Stimulated activated CD4-positive, alpha-beta T cell treated with anti-CD3 and anti-CD28 coated beads, Interleukin-1b, Interleukin-23, amount 100 ng/mL, for 1 hour (primary cell): ENCODE measurements at places on chromosomes 7 and 10.

DNA sequence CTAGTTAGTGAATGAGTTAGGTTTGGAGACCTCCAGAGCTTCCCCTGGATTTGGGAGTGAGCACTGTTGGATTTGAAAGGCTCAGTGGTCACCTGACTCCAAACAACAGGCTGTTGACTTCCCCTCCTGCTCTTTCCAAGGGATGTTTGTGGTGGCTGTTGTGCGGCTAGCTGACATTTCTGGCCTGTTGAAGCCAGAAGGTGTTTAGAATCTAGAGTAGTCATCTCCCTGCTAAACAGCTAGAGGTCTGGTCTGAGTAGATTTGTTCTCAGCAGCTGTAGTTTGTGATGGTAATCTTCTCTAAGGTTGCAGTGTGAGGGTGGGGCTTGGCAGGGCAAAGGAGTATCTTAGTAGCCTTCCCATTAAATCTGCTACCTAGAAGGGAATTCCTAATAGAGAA, 30.1 kb downstream of the BPGM start:
- DNase-seq: no peak

DNA sequence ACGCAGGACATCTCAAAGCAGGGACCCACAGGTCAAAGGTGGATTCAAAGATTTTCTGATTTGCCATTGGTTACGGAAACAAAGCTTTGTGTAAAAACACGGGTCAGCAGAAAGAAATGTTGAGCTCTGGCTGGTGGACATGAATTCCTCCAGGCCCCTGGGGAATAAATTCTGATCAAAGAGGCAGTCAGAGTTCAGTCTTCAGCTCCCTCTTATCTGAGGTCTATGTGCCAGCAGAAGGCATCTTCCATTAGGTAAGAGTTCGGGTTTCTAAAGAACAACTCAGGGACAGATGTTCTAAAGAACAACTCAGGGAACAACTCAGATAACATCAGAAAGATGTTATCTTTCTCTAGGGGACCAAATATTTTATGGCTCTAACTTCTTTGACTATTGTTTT, 64.9 kb upstream of the PALS2 start:
- no peak for DNase-seq

- DNase-seq: no peak
Measured at GRCh38 chr7:80552031-80552694, 40.3 kb upstream of the GNAT3 start.

DNA sequence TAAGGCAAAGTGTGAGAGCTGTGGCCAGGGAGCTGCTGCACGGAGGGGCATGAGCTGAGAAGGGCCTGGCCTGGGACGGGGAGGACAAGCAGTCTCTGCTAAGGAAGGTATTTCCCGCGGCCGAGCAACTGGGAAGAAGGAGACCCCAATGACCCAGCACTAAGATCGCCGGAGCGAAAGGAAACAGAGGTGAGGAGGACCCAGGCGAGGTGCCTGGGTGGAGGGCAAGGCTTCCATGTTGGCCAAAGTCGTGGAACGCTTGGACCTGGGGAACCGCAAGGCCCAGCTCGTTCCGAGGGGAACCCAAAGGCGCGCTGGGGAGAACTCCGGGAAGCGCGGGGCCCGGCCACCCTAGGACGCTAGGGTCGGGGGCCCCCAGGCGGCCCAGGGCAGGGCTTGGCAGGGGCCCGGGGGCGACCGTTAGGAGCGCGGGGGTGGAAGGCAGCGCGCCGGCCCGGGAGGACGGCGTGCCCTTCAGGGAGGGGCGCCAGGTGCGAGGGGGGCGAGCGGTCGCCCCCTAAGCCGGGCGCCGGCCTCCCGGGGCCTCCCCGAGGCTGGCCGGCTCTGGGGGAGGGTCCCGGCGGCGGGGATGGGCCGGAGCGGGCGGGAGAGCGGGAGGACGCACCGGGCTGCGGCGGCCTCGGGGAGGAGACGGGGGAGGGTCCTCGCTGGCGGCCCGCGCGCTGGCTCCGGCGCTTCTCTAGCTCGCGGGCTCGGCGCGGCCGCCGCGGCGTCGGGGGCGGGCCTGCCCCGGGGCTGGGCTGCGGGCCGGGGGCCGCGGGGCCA, 545 bp downstream of the GIGYF1 start:
- no peak for DNase-seq

DNA sequence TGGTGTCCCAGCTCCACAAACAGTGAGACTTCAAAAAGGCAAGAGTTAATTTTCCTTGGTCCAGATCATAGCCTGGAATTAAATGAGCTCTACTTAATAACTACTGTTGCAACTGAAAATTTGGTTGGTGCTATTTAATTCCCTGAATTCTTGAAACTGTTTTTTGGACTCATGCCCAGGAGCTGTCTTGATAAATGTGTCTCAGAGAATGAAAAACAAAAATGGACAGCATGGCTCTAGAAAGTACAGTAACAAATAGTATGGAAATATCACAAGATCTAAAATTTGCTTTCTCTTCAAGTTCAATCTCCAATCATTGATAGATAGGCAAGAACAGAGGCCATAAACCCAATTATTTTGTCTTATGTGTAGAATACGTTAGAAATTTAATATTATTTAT, 42.5 kb downstream of the CCDC71L start:
- no peak for DNase-seq

- no peak for DNase-seq
Measured at GRCh38 chr7:23472046-23472445, 1.8 kb upstream of the IGF2BP3 start.

DNA sequence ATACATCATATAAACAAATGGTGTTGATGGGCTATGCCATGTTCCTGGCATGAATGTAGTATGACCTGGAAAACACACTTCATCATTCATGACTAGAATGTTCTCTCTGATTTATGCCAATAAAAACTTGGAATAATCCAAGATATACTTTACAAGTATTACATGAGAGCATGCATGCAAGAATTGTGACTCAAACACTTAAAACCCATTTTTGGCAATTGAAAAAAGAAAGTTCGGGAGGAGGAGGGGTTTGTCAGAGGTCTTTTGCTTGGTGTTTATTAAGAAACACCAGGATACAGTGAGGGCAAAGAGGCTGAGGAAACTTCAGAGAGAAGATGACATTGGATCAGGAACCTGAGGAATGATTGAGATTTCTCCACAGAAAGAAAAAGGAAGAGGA, 10.2 kb upstream of the CUL1 start:
- no peak for DNase-seq

- no peak for DNase-seq
Measured at GRCh38 chr7:105748701-105749100, 127.7 kb downstream of the ATXN7L1 start.

DNA sequence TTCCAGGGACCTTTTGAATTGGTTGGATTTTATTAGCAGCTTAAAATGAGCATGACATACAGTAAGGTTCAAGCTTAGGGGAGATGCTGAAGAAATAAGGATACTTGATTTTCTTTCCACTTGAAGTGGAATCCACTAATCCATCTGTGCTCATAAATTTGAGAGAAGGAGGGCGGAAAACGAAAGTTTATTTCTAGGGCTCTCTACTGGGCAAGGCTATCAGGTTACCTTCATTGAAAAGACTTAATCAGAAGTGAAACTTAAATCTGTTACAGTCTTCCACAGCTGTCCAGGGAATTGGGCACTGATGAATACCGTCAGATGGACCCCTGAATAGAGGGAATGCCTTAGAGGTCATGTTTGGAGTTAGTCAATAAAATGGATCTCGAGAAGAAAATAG, 21.8 kb downstream of the AUTS2 start:
- DNase-seq: no peak

- no peak for DNase-seq
Measured at GRCh38 chr7:114109721-114110120, 190.9 kb upstream of the PPP1R3A start.

DNA sequence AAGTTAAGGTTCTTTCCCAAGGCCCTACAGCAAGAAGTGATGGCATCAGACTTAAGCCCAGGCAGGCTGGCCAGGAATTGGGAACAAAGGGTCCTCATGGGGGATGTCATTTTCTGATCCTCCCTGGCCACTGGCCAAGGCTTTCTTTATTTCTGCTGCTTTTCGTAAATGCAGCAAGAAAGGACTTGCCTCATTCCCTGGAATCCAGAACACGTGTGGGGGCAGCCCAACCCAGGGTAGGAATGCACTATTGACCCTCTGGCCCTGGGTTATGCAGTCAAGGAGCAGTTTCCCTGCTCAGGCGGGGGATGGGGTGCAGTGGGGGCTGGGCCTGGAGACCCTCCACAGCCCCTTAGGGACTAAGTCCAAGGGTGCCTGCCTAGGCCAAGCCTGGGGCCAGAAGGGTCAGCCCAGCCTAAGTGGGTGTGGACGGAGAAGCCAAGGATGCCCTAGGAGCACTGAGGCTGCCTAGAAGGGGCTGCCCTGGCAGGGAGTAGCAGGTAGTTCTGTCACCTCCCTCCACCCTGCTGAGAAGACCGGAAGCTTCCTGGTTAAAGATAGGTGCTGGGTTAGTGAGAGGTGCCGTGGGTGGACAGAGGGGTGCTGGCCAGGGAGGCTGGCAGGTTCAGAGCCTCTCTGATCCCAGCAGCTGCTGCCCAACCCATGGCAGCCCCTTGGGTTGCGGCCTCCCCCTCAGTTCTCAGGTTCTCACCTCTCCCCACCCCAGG, 179.2 kb downstream of the SH3PXD2A start:
- no peak for DNase-seq

- DNase-seq: no peak
Measured at GRCh38 chr7:155377838-155378579, 79.9 kb upstream of the EN2 start.

DNA sequence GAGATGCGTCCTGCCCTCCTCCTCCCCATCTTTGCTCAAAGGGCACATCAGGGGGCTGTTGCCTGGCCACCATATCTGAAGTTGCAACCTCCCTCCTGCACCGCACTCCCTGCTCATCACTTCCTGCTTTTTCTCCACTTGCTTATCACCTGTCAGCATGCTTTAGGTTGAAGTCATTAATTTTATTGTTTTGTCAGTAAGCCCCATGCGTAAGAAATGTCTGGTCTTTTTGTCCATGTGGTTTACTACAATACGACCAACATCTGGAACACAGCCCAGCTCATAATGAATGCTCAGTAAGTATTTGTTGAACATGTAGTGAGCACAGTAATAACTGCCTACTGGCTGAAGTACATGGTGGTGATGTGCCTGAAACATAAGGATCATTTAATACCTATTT, 71.6 kb upstream of the GJD4 start:
- DNase-seq: no peak

- no peak for DNase-seq
Measured at GRCh38 chr7:80916770-80917741, 1.8 kb downstream of the SEMA3C start.

GRCh38 chr10:689121-689451, 382 bp downstream of the DIP2C start:
- DNase-seq: no peak

DNA sequence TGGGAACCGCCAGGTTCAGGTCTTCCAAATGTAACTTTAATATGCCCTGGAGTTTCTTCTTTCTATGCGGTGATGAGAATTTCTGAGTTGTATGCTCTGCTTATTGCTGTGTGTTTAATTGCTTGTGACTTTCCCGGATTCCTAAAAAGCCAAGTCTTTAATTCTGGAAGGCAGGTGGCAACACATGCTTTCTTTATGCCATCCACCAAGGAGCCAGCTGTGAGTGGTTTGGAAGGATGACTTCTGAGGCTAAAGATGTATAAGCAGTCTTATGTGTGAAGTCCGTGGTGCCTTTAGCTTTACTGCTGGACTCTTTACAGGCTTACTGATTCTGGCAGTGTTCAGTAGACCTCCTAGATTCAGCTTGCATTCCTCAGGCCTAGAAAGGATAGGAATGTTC, 3.1 kb downstream of the SDK1 start:
- no peak for DNase-seq

- DNase-seq: no peak
Measured at GRCh38 chr7:5343884-5344283, 61.1 kb downstream of the SLC29A4 start.

DNA sequence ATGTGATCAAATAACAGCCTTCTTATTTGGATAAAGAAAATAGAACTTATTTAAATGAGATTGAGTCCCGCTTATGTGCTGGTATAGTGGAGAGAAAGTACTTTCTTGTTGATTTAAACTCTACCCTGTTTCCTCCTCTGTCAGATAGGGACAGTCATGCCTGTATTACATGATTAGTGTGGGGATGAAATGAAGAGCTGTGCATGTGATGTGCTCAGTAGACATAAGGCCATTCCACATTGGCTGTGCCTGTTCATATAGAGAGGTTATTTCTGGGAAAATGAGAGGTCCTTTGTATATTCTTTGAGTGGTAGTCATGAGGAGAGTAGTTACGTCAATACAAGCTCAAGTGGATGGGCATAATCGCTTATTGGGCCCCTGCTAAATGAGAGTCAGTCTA, 5.7 kb downstream of the MTURN start:
- no peak for DNase-seq

GRCh38 chr7:2819161-2819953, 24.8 kb downstream of the GNA12 start:
- no peak for DNase-seq

- DNase-seq: no peak
Measured at GRCh38 chr7:14073543-14073942, 84.1 kb upstream of the ETV1 start.

DNA sequence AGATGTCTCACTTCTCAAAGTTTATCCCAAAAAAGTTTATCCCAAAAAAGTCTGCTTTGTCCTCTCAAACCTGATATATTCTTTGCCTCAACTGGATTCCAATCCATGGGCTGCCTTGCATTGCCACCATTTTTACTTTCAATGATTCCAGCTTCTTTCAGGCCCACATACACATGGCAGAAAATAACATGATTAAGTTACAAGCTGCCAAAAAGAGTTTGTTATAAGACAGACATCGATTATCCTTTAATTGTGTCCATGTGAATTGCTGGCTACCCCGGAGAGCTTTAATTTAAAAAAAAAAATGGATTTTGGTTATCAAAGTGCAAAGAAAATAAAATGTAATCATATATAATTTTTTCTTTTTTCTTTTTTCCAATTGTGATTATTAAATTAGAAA, 819.6 kb upstream of the SORCS1 start:
- no peak for DNase-seq

- no peak for DNase-seq
Measured at GRCh38 chr7:132276234-132276630, 300.0 kb downstream of the PLXNA4 start.

DNA sequence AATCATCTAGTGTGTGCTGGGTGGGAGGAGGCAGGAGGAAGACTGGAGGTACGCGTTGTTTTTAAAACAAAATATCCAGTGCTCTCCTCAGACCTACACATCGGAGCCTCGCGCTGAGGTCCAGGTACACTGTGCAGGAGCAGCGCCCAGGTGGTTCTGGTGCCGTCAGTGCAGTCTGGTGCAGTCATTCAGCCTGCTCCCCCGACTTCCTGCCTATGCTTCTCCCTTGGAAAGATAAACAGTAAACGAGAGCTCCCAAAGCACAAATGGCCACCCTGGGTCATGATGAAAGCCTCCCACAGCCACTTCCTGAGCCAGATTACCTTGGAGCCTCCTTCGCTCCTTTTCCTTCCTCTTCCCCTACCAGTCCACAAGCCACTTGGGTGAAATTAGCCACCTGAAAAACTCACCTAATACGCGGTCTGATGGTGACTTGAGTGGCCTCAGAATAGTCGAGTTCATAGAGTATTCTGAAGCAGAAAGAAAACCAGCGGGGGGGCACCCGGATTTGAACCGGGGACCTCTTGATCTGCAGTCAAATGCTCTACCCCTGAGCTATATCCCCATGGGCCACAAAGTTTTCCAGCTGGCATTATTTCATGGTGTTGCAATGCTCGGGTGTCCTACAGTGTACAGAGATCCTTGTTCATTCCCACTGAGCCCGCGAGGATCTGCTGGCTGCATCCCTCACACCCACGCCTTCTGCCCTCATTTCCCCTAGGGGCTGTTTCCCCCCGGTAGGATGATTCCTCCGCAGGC, 82.5 kb downstream of the ZNF467 start:
- no peak for DNase-seq

- DNase-seq: peak; percentile 57
Measured at GRCh38 chr7:150778738-150779301, 21.3 kb downstream of the TMEM176B start.

- no peak for DNase-seq
Measured at GRCh38 chr10:133186416-133187090, 26.5 kb downstream of the KNDC1 start.
